ENCODE measurements at places on chromosomes 1 and 21. TPM values are rescaled to one million over a fixed set of nuclear protein-coding genes. Genes with fewer than 3 reads are reported as not detected.

The KCNK2 gene
- total RNA-seq, result 20.0 TPM

The SLC1A7 gene
- total RNA-seq, result 0.20 TPM

- no peak for DNase-seq
These were observed 43.8 kb upstream of the RASAL2 start for GRCh38 chr1:178050084-178050483.

DNA sequence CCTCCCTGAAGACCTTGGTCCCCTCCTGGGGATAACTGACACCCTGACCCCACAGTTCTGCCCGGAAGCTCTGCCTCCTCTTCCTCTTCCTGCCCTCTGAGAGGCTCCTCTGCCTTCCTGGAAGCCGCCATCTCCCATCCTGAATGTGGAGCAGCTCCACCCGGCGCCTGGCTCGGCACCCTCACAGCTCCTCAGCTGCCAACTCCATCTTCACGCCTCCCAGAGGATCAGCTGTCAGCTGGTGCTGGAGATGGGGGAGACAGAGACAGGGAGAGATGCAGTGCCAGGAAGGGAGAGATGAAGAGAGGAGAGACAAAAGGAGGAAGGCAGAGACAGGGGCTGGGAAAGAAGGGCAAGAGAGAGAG is 210.4 kb upstream of the CSF3R start:
- DNase-seq, result no peak

- DNase-seq, result no peak
These were observed 570.4 kb upstream of the ZRANB2 start for GRCh38 chr1:71651214-71651613.

The RRP15 gene
- total RNA-seq, result 25.0 TPM

- DNase-seq, result no peak
These were observed 57.1 kb upstream of the KAZN start for GRCh38 chr1:14541348-14541747.
